Cerebellum (tissue), 4 donors: ENCODE measurements at places on chromosomes 5 and 9. TPM values are rescaled to one million over a fixed set of nuclear protein-coding genes. Genes with fewer than 3 reads are reported as not detected.
A peak's percentile ranks its signal among the peaks of the same experiment; 100 is the strongest.

GRCh38 chr5:169006842-169007790 is 293.8 kb downstream of the SLIT3 start:
- no peak for DNase-seq

DNA sequence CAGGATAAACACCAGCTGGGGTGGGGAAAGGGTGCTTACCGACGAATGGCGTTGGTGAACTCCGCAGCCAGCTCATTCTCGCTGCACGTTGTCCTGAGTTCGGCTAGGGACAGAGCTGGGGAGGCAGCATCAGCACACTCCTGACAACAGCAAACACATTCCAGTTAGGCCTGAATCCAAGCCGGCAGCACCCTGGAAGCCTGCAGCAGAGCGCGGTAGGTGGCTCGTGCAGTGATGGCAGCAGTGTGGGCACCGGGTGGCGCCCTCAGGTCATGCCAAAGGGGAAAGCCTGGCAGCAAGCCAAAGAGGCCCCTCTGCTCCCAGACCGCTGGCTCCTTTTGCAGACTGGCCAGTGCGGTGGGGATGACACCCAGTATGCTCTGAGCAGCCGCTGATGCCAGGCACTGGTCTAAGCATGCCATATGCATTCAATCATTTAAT is 66.9 kb downstream of the DCP2 start:
- DNase-seq, result no peak

- no peak for DNase-seq
Observed at GRCh38 chr9:103821115-103821514, 273.0 kb upstream of the SMC2 start.

DNA sequence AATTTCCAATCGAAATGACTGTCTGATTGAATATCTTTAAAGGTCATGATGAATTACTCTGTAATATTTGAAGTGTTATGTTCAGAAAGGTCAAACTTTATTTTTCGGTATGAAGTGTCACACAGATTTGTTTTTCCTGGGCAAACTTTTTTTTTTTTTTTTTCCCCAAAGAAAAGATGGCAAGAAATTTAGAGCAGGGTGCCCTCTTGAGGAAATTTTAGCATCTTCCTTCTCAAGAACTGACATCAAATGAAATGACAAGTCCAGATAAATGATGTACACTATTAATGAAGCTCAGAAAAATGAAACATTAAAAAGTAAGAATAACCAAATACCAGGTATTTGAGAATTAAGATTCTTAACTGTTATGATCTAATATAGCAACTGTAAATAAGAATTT is 123.6 kb downstream of the INVS start:
- peak; percentile 32 for DNase-seq

The MYO10 gene
- 21.7 TPM for total RNA-seq

- DNase-seq, result peak; percentile 49
Observed at GRCh38 chr5:111461255-111461671, 51.1 kb downstream of the STARD4 start.

The NR6A1 gene
- total RNA-seq, result 2.9 TPM

GRCh38 chr5:73899916-73900315 is 273.9 kb downstream of the ARHGEF28 start:
- no peak for DNase-seq

The GPRIN1 gene
- 38.9 TPM for total RNA-seq

DNA sequence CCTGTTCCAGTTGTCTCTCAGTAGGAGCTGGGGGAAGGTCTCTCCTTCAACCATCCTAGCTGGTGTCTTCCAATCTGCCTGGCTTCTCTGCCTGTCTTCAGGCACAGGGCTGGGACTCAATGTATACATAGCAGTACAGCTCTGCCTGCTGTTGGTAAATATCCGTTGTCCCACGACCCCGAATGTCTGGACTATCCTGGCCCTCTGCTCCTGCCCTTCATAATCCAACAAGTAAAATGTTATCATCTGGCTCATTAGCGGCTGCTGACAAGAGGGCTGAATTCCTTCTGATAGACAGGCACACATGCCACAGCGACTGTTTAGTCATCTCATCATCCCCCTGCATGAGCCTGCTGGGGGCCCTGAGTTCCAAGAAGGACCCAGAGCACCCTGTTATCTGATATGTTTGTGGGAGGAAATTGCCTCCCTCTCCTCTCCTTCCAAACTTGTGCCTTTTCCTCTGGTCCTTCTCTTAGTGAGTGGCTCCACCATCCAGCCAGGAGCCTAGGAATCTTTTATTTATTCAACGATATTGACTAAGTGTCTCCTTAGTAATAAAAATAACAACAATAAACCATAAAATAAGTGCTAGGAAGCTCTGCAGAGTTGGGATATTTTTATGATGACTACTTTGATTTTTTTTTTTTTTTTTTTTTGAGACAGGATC is 29.5 kb upstream of the TGFBR1 start:
- DNase-seq, result no peak

GRCh38 chr5:116025866-116026265 is 6.4 kb upstream of the ARL14EPL start:
- no peak for DNase-seq

The MRPL22 gene
- total RNA-seq, result 24.2 TPM

DNA sequence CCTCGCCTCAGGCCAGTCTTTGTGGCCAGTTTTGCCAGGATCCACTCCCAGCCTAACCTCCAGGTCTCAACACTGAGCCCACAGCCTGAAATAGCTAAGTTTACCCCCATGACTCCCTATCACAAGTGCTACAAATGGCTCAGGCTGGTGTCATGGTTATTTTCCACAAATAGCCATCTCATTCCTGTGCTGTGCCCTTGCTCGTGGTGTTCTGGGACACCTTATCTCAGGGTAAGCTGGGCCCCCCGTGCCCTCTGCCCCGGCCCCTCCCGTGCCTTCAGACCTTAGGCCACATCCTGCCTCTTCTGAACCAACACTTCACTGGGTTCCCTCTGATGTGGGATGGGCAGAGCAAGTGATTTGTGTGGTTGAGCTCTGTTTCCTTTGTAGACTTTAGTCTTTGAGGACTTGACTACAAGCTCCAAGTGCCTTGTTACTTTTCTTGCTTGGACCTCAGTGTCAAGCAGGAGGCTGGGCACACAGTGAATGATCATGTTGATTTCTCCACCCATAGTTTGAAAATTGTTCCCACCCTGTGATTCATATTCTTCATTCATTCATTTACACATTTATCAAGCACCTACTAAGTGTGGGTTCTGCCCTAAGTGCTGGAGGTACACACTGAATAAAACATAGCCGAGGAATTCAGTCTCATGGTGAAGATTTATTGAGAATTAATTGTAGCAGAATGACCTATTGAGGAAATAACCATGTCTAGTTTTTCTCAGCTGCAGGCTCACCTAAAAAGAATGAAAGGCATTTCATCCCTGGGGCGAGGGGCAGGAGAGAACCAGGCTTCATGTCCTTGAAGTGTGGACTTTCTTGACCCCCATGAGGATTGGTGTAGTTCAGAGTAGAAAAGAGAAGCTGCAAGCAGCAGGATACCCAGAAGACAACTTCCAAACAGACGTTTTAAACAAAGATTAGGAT is 84.5 kb upstream of the CTNNA1 start:
- DNase-seq, result no peak

The OBP2B gene
- total RNA-seq, result not detected

The PCDHGB2 gene
- total RNA-seq, result 17.1 TPM

DNA sequence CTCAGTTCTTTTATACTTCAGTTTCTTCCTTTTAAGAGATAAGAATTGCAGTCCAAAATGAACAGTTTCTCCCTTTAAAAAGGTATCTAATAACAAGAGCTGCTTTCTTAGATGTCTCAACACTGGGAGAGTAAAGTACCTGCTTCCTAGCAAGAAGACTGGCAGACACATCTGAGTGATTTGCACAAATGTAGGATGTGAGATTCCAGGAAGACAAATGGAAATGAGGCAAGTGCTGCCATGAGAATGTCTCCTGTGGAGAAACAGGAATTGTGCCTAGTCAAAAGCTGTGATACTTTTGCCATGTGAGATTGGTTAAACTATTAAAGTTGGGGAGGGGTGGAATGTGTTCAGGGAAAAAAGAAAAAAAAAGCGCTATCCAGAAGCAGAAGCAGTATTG is 159.1 kb downstream of the HTR1A start:
- no peak for DNase-seq

DNA sequence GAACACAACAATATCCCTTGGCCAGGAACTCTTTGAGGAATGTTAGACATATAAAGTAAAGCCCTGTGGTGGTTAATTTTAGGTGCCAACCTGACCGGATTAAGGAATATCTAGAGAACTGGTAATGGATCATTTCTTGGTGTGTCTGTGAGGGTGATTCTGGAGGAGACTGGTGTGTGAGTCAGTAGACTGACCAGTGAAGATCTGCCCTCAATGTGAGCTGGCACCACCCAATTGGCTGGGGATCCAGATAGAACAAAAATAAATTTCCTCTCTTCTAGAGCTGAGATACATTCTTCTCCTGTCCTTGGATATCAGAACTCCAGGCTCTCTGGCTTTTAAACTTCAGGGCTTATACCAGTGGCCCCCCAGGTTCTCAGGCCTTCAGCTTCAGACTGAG is 56.2 kb upstream of the TNPO1 start:
- no peak for DNase-seq

DNA sequence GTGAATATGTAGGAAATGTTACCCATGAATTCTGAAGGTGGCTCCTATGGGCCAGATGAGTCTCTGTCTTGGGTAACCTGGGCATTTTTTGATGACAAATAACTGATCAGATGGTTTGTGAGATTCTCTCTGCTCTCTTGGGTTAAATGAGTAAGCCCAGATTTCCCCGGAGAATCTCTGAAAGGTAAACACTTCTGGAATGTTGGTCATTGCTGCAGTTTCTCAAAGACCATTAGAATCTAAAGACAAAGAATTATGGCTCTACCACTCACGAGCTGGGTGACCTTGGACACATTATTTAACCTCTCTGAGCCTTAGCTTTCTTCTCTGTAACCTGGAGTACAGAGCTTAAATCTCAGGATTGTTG is 191.2 kb downstream of the DAB2IP start:
- no peak for DNase-seq

The PTPRD gene
- 323 TPM for total RNA-seq

GRCh38 chr9:20504930-20505329 is 117.4 kb downstream of the MLLT3 start:
- DNase-seq, result no peak

The FCHO2 gene
- total RNA-seq, result 49.9 TPM

DNA sequence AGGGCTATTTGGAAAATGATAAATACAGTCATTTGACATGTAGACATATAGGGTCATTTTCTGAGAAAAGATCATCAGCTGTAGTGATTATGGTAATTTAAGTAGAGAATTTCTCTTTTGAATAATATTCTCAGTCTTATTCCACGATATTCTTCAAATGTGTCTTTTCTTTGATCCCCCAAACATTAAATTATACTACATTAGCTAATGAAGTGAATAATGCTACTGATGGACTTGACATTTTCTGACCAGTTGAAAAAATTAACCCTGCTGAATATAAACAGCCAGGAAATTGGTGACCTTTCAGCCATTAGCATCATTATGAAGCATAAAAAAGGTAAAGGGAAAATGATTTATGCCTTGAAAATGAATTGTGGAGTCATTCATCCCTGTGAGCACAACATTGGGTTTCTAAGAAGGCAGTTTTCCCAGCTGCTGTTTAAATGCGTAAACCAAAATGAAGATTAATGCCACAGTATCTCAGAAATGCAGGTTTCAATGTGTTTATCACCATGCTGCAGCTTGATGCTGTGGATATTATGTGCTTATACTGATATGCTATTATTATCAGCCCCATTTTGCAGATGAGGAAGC is 489.1 kb downstream of the KCTD16 start:
- no peak for DNase-seq

The ACTBL2 gene
- not detected for total RNA-seq
